ENCODE measurements at places on chromosomes 16 and 17.
A peak's percentile ranks its signal among the peaks of the same experiment; 100 is the strongest.

GRCh38 chr17:28667870-28668269, 5.9 kb downstream of the SUPT6H start:
- H3K27me3 ChIP-seq, result no peaks in the 10 kb centered on the region
- peaks cover 9% of the 10 kb centered on the region for H3K4me1 ChIP-seq
- H3K27ac ChIP-seq, result no peak overlapping the region
- no peak for DNase-seq
- H3K36me3 ChIP-seq, result peaks cover 86% of the 10 kb centered on the region
- no peak overlapping the region for H3K4me3 ChIP-seq

DNA sequence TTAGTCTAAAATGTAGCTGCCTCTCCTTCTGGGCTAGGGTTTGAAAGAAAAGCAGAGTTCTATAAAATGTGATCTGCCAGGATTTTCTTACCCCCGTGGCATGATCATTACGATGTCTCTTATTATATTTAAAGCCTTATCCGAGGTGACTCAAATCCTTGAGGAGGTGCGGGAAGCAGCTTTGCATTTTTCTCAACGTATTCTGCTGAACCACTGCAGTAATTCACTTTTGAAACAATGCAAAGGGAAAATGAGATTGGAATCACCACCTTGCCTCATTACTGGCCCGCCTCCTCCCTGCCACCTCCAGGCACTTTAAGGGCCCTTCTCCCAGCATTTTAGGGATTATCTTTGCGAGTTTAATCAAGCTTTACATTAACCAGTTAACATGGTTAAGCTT, 9.7 kb upstream of the NOG start:
- DNase-seq, result no peak
- H3K4me3 ChIP-seq, result no peak overlapping the region
- H3K27ac ChIP-seq, result no peak overlapping the region
- peaks cover 4% of the 10 kb centered on the region for H3K4me1 ChIP-seq

- H3K4me3 ChIP-seq, result no peak overlapping the region
- H3K36me3 ChIP-seq, result peaks cover 36% of the 10 kb centered on the region
These were observed 2.9 kb downstream of the NFAT5 start for GRCh38 chr16:69568676-69569075.

GRCh38 chr17:5422505-5422904, 2.5 kb downstream of the RPAIN start:
- peaks cover 53% of the 10 kb centered on the region for H3K36me3 ChIP-seq
- H3K27me3 ChIP-seq, result no peaks in the 10 kb centered on the region
- DNase-seq, result no peak

GRCh38 chr16:55248494-55248893, 75.5 kb upstream of the IRX6 start:
- H3K27me3 ChIP-seq, result no peaks in the 10 kb centered on the region
- H3K36me3 ChIP-seq, result no peaks in the 10 kb centered on the region
- no peak overlapping the region for H3K4me3 ChIP-seq
- no peaks in the 10 kb centered on the region for H3K4me1 ChIP-seq
- H3K27ac ChIP-seq, result no peak overlapping the region

GRCh38 chr17:47694581-47695428, 844 bp downstream of the TBKBP1 start:
- no peak for DNase-seq
- no peak overlapping the region for H3K27ac ChIP-seq
- peaks cover 12% of the 10 kb centered on the region for H3K4me1 ChIP-seq
- no peaks in the 10 kb centered on the region for H3K36me3 ChIP-seq
- H3K27me3 ChIP-seq, result no peaks in the 10 kb centered on the region
- peak overlapping the region; percentile 60 for H3K4me3 ChIP-seq

- no peak overlapping the region for H3K27ac ChIP-seq
- H3K36me3 ChIP-seq, result no peaks in the 10 kb centered on the region
- no peak for DNase-seq
- no peak overlapping the region for H3K4me3 ChIP-seq
- H3K4me1 ChIP-seq, result peaks cover 12% of the 10 kb centered on the region
These were observed 1.6 kb downstream of the RAB11FIP4 start for GRCh38 chr17:31392856-31393748.

DNA sequence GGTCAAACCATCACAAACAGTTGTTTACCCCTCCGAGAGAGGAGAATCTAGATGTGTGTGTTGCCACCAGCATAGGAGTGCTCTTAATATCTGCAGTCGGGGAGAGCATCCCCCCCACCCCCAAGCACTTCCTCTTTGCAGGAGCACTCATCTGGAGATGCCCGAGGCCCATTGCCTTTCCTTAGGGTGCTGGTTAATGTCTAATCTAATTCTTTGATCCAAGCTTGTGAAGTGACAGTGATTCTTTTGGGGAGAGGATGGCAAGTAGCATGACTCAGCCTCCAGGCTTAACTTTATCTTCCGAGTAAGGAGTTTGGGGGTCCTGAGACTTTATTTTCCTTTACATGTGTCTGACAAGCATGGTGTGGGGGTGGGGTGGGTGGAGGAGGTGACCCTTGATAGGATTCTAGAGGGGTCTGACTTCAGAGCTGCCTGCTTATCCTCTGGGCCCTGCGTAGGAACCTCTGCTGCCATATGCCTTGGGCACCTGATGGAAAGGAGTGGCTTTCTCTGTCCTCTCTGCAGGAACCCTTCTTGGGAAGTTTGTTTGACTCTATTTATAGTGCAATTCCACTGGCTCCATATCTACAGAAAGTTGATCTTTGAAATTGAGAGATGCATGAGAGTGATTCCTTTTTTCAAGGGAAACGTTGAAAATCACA, 207.1 kb downstream of the SPECC1 start:
- H3K27me3 ChIP-seq, result no peaks in the 10 kb centered on the region
- DNase-seq, result no peak
- H3K36me3 ChIP-seq, result peaks cover 21% of the 10 kb centered on the region
- no peak overlapping the region for H3K27ac ChIP-seq
- no peaks in the 10 kb centered on the region for H3K4me1 ChIP-seq
- H3K4me3 ChIP-seq, result no peak overlapping the region

GRCh38 chr17:62703776-62704380, 76.4 kb downstream of the MRC2 start:
- peaks cover 7% of the 10 kb centered on the region for H3K36me3 ChIP-seq
- peaks cover 27% of the 10 kb centered on the region for H3K4me1 ChIP-seq
- DNase-seq, result peak; percentile 82
- peak overlapping the region; percentile 93 for H3K4me3 ChIP-seq

GRCh38 chr17:27862004-27862403, 31.2 kb downstream of the LYRM9 start:
- H3K4me3 ChIP-seq, result no peak overlapping the region
- no peaks in the 10 kb centered on the region for H3K4me1 ChIP-seq
- no peaks in the 10 kb centered on the region for H3K27me3 ChIP-seq
- no peaks in the 10 kb centered on the region for H3K36me3 ChIP-seq
- H3K27ac ChIP-seq, result no peak overlapping the region

DNA sequence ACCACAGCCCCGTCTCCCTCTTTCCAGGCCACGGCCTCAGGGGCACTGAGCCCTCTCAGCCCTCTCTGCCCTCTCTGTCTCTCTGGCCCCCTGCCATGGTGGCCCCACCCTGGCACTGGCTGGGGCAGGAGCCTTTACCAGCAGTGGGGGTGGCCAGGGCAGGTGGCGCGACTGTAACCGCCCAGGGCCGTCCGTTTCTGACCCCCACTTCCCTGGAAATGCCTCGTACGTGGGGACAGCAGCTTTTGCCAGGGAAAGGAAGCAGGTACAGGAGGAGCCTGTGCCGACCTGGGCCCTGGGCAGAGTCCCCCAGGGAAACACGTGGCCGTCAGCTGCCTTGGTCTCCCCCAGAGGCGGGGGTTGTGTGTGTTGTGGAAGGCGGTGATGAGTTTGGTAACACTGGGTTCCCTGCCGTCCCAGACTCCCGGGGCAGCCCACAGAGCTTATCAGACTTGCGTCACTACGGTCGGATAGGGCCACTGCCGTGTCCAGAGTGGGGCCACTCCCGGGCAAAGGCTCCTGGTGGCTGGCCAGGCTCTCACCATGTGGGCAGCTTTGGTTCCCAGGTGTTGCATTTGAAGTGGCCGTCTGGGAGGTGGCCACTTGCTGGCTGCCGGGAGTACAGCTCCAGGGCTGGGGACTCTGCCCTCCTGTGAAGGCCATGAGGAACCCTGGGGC, 249.3 kb upstream of the CIBAR2 start:
- H3K27ac ChIP-seq, result peak overlapping the region; percentile 52
- H3K36me3 ChIP-seq, result peaks cover 19% of the 10 kb centered on the region
- no peaks in the 10 kb centered on the region for H3K27me3 ChIP-seq

DNA sequence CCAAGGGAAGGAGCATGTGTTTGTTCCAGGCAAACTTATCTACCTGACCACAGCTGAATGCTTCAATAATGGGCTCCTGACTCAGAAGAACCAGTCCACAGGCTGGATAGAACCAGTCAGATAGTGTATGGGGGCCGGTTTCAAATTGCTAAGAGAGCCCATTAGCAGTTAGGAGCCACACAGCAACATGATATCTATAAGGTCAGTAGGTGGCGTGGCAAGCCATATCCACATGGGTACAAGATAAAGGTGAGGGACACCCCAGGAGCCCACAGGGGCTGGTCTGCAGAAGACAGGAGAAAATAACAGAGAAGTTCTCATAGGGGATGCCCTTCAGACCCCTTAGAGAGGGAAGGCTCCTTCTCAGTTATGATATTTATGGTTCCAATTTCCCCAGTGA, 31.6 kb upstream of the CDRT15 start:
- no peaks in the 10 kb centered on the region for H3K27me3 ChIP-seq
- no peak overlapping the region for H3K4me3 ChIP-seq
- H3K36me3 ChIP-seq, result no peaks in the 10 kb centered on the region
- H3K27ac ChIP-seq, result no peak overlapping the region

- peak overlapping the region; percentile 10 for H3K27ac ChIP-seq
- no peaks in the 10 kb centered on the region for H3K36me3 ChIP-seq
- H3K4me1 ChIP-seq, result peaks cover 53% of the 10 kb centered on the region
- H3K27me3 ChIP-seq, result no peaks in the 10 kb centered on the region
- no peak overlapping the region for H3K4me3 ChIP-seq
- no peak for DNase-seq
These were observed 83.8 kb downstream of the FOXL1 start for GRCh38 chr16:86662195-86662594.

- no peaks in the 10 kb centered on the region for H3K4me1 ChIP-seq
- H3K36me3 ChIP-seq, result no peaks in the 10 kb centered on the region
- no peak overlapping the region for H3K27ac ChIP-seq
- H3K4me3 ChIP-seq, result no peak overlapping the region
- no peaks in the 10 kb centered on the region for H3K27me3 ChIP-seq
These were observed 167.1 kb downstream of the HAPSTR1 start for GRCh38 chr16:9258423-9259051.

DNA sequence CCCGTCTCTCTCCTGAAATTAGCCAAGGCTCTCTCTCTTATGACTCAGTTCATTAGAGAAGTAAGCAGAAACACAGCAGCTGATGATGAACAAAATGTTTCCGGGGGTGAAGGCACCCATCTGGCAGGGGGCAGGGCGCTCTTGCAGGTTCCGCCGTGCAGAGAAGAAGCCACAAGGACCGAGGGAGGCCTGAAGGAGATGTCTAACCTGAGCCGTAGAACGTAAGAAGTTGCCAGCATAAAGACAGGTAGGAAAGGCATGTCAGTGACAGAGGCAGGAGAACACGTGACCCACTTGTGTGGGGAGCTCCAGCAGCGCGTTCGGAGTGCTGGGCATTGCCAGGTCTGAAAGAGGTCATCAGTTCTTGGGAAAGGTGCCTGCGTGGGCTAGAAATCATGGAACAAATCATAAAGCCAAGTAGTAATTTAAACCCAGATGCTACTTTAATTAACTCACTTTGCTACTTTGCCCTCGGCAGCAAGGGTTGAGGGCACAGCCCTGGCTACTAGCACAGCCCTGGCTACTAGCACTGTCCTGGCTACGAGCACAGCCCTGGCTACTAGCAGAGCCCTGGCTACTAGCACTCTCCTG, 198.6 kb downstream of the RPTOR start:
- H3K27ac ChIP-seq, result no peak overlapping the region
- no peak overlapping the region for H3K4me3 ChIP-seq
- H3K36me3 ChIP-seq, result peaks cover 25% of the 10 kb centered on the region
- no peaks in the 10 kb centered on the region for H3K27me3 ChIP-seq
- DNase-seq, result no peak
- H3K4me1 ChIP-seq, result peaks cover 5% of the 10 kb centered on the region

DNA sequence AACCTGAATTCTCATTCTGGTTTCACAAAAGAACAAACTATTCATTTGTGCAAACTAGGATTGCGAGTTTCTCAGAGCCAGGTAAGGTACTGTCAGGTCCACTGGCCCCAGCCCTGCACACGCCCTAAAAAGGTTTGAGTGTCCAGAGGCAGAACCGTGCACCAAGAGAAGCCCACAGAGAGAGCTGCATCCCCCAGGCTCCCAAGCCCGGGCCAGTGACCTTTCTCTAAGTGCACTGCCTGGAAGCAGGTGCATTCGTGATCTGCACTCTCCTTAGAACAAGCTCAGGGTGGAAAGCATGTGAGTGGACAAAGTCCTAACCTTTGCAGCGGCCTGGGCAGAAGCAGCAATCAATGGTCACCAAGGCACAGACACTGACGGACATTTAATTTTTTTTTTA, 26.8 kb downstream of the MEAK7 start:
- peaks cover 33% of the 10 kb centered on the region for H3K36me3 ChIP-seq
- peaks cover 5% of the 10 kb centered on the region for H3K4me1 ChIP-seq
- H3K27me3 ChIP-seq, result no peaks in the 10 kb centered on the region
- H3K4me3 ChIP-seq, result no peak overlapping the region

- H3K27ac ChIP-seq, result no peak overlapping the region
- no peaks in the 10 kb centered on the region for H3K36me3 ChIP-seq
- H3K4me1 ChIP-seq, result peaks cover 49% of the 10 kb centered on the region
These were observed 24.0 kb downstream of the METRNL start for GRCh38 chr17:83103200-83103942.

- no peaks in the 10 kb centered on the region for H3K36me3 ChIP-seq
- no peaks in the 10 kb centered on the region for H3K27me3 ChIP-seq
These were observed 241.6 kb upstream of the SALL1 start for GRCh38 chr16:51392521-51393187.

GRCh38 chr17:37829592-37830123, 84.8 kb upstream of the HNF1B start:
- H3K4me3 ChIP-seq, result no peak overlapping the region
- H3K27ac ChIP-seq, result no peak overlapping the region
- peaks cover 33% of the 10 kb centered on the region for H3K4me1 ChIP-seq

GRCh38 chr16:49158029-49158642, 123.5 kb downstream of the CBLN1 start:
- H3K27me3 ChIP-seq, result no peaks in the 10 kb centered on the region
- no peaks in the 10 kb centered on the region for H3K36me3 ChIP-seq
- no peak overlapping the region for H3K27ac ChIP-seq

DNA sequence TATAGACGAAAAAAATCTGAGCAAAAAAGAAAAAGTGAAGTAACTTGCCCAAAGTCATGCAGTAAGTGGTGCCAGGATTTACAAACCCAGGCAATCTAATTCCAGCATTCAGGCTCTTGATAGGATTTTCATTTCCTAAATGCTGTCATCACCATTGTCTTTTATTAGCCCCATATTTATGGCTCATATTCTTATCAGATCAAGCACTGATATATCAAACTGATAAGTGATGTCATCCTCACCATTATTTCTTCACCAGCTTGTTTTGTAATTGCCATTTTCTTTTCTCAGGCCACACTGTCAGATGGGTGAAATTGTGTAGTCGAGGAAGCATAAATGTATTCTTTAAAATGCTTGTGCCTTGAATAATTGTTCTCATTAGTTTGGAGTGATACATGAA, 1.3 kb downstream of the RAD51C start:
- no peak overlapping the region for H3K4me3 ChIP-seq
- no peaks in the 10 kb centered on the region for H3K27me3 ChIP-seq
- peaks cover 13% of the 10 kb centered on the region for H3K4me1 ChIP-seq
- H3K27ac ChIP-seq, result no peak overlapping the region

- DNase-seq, result no peak
- peaks cover 2% of the 10 kb centered on the region for H3K4me1 ChIP-seq
- H3K4me3 ChIP-seq, result no peak overlapping the region
- H3K27me3 ChIP-seq, result no peaks in the 10 kb centered on the region
- no peak overlapping the region for H3K27ac ChIP-seq
These were observed 8.6 kb upstream of the TEX19 start for GRCh38 chr17:82350182-82351030.

Data from SJSA1 (cell line).